ENCODE measurements at places on chromosomes 3 and 15.

GRCh38 chr3:72582211-72582878, 265.9 kb downstream of the SHQ1 start:
- DNase-seq: no peak

DNA sequence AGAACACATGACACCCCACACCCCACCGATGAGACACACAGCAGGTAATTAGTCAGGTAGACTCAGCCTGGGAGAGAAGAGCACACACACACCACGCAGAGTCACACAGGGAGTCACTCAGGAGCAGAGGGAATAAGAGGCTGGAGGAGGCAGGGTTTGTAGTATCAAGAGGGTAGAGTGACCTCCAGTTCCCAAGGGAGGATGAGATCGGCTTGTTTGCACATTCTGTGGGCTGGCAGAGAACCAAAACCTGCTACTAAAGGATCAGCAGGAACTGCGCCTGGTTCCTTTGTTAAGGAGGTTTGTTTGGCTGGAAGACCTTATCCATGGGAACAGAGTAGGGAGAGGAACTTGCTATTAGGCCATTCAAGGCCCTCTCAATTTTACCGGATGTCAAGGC, 281.4 kb upstream of the SLCO3A1 start:
- DNase-seq: no peak

DNA sequence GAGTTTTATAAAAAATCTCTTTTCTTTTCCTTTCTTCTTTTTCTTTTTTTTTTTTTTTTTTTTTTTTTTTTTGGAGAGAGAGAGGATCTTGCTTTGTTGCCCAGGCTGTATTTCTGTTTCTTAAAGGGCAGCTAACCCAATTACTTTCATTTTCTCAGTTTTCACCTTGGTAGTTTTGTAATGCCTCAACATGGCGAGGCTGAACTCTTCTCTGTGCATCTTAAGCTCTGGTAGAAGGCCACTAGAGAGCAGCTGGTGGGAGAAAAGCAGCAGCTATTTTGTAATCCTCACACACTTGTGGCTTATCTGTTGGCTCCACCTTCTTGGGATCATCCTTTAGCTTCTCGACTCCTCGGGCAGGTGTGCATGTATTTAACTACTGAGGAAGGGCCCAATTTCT, 152.2 kb upstream of the MEIS2 start:
- no peak for DNase-seq

- no peak for DNase-seq
Observed at GRCh38 chr15:29988701-29989100, 94.1 kb upstream of the GOLGA8J start.

- DNase-seq: no peak
Observed at GRCh38 chr3:180570238-180570637, 31.7 kb upstream of the TTC14 start.

DNA sequence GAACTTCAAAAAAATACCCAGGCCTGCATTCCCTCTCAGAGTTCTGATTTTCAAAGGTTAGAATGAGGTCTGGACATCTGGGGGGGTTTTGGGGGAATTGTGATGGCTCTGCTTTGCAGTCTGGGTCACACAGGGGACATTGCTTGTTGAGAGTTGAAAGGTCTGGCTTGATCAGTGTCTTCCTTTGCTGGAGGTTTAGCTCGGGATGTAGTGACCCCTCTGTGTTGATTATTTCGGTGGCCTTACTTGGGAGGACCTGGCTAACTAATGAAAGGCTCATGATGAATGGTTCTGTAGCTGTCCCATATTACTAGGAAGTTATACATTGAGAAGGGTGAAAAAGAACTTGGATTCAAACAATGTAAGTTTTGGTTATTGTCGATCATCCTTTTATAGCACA, 23.7 kb downstream of the TPM1 start:
- DNase-seq: no peak

GRCh38 chr15:70258369-70259027, 160.8 kb upstream of the TLE3 start:
- peak; percentile 52 for DNase-seq

GRCh38 chr3:185830018-185830797, 5.4 kb upstream of the IGF2BP2 start:
- DNase-seq: no peak

DNA sequence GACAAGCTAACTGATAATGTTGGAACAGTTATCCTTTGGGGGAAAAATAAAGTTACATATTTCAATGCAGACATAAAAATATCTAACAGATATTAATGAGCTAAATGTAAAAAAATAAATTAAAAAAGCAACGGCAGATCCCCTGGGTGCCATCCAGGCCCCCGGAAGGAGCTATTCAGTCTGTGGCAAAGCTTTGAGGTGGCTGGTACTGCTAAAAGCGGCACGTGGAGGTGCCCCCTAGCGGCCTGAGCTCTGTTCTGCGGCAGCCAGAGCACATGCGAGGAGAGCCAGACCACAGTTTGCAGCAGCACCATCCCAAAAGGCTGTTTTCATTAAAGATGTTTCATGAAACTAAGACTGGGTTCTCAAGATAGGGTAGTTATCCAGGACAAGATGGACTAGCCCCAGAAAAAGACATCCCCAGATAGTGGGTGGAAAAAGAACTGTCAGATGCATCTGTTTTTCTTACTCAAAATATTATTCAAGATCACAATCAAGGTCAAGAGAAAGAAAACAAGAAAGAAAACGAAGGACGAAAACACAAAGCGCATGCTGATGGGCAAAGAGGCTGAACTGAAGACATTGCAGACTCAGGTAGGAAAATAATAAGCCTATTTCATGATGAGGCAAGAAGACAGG, 18.7 kb downstream of the AP3S2 start:
- peak; percentile 79 for DNase-seq

GRCh38 chr3:71979175-71979574, 194.2 kb upstream of the PROK2 start:
- DNase-seq: no peak

DNA sequence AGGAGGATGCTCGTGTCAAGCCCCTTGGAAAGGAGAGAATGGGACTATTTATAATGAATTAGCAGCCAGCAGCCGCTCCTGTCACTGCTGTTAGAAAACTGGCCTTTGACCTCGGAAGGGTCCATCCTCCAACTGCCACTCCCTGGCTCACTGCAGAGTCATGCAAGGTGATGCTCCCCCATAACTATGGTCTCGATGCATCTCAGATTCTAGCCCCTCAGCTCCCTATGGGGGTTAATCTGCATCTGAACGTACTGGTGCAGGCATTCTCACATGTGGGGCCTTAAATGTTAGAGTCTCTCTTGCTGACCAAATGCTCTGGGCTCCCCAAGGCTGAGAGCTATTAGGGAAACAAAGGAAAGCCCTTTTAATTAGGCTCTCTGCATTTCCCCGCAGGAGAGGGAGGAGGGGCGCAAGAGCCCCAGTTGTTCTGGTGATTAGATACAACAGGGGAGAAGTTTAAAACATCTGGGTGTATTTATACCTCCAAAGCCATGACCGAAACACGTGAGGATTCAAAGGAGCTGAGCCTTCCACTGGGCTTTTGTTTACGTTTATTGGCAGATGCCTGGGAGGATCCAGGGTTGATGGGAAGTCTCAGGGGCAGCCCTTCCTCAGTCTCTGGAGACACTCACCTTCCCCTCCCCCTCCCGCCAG, 182.5 kb downstream of the OPA1 start:
- DNase-seq: no peak

- DNase-seq: peak; percentile 45
Observed at GRCh38 chr15:45179221-45179985, 8.4 kb downstream of the SHF start.

GRCh38 chr3:171044835-171045793, 18.6 kb upstream of the SLC2A2 start:
- no peak for DNase-seq

DNA sequence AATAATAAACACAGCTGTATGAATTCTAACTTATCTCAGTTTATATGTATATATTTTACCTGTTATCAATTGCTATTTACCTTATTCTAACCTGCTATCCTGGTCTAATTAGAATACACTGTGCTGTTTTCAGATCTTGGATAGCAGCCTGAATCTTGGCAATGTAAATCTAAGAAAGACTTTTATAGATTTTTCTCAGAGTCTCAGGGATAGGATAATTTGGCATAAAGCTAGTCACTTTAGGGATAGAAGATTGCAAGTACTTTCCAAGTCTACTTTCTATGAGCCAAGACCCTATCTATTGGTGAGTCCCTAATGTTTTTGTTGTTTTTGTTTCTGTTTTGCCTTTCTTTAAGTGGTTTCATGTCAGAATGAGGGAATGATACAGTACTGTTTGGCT, 695.7 kb downstream of the NAALADL2 start:
- DNase-seq: no peak

DNA sequence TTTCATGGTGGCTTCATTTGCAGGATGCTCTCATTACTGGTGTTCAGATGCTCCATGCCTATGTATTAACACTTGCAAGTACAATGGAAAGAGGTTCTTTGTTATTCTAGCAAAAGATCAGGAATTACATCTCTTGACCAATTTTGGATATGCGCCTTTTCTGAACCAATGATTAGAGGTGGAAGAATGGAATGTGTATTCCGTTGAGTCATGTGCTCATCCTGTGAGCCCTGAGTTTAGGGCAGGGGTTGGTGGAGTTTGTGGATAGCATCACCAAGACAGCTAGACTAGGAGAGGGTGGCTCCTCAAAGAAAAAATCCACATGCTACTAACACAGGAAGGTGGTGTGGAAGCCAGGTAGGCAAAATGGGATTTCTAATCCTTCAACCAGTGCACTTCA, 80.7 kb upstream of the SLC25A26 start:
- DNase-seq: no peak

- DNase-seq: no peak
Observed at GRCh38 chr3:65999606-66000005, 39.1 kb downstream of the MAGI1 start.

- DNase-seq: no peak
Observed at GRCh38 chr3:133966954-133967353, 62.8 kb downstream of the SLCO2A1 start.

DNA sequence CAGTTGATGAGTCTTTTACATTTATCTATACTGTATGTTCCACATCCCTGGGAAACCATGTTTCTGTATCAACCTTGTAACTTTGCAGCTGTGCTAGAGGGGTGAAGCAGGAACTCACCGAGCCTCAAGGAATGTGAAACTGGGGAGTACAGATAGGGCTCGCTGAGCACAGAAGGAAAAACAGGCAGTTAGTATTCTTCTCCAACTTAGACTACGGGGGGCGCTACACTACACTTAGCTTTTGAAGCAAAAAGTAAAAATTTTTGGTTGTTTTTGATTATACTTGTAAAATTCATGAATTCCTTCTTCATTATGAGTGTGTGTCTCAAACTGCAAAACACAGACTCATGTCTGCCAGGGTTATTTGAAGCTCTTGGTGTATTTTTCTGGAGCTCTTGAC, 132.7 kb upstream of the RGMA start:
- no peak for DNase-seq

DNA sequence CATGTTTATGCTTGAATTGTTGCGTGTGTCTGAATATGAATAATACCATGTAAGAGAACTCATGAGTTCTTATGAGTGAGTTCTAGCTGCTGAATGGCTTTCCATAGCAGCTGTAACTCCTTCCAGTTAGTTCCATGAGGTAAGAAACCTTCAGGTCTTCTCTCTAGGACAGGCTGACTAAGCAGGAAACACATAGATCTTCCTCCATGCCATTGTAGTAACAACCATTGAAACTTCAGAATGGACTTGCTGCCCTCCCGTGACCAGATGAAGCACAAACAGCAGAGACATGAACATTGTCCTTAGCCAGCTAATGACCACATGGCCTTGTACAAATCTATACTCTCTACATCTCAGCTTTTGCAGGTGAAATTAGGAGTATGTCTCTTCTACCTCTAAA, 200.0 kb downstream of the ZNF385D start:
- DNase-seq: no peak

GRCh38 chr3:197428952-197429351, 126.8 kb downstream of the BDH1 start:
- no peak for DNase-seq

DNA sequence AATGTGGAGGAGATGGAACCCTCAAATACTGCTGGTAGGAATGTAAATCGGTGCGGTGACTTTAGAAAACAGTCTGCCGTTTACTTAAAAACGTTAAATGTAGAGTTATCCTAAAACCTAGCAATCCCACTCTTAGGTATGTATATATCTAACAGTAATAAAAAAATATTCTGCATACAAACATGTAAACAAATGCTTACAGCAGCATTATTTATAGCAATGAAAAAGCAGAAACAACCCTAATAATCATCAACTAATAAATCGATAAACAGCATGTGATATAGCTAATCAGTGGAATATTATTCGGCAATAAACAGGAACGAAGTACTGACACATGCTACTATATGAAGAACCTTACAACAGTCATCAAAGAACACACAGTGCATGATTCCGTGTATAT, 144.7 kb downstream of the CNTN3 start:
- no peak for DNase-seq

DNA sequence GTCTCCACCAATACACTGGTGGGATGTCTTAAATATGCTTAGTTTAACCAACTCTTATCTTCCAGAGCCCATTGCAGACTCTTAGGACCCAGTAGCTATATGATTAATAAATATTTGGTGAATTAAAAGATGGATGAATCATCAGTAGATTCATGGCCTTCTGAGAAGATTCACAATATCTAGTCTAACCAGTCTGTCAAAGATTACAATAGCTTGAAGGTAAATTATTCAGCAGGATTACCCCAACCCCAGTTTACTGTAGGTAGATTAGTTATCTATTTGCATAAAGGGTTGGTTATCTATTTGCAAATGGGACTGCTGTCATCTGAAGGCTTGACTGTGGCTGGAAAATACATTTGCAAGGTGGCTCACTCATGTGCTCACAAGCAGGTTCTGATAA, 239.4 kb upstream of the THRB start:
- DNase-seq: no peak

GRCh38 chr3:40737343-40737742, 212.6 kb downstream of the ZNF621 start:
- no peak for DNase-seq

GRCh38 chr15:101276501-101277037, 716 bp downstream of the SELENOS start:
- no peak for DNase-seq

DNA sequence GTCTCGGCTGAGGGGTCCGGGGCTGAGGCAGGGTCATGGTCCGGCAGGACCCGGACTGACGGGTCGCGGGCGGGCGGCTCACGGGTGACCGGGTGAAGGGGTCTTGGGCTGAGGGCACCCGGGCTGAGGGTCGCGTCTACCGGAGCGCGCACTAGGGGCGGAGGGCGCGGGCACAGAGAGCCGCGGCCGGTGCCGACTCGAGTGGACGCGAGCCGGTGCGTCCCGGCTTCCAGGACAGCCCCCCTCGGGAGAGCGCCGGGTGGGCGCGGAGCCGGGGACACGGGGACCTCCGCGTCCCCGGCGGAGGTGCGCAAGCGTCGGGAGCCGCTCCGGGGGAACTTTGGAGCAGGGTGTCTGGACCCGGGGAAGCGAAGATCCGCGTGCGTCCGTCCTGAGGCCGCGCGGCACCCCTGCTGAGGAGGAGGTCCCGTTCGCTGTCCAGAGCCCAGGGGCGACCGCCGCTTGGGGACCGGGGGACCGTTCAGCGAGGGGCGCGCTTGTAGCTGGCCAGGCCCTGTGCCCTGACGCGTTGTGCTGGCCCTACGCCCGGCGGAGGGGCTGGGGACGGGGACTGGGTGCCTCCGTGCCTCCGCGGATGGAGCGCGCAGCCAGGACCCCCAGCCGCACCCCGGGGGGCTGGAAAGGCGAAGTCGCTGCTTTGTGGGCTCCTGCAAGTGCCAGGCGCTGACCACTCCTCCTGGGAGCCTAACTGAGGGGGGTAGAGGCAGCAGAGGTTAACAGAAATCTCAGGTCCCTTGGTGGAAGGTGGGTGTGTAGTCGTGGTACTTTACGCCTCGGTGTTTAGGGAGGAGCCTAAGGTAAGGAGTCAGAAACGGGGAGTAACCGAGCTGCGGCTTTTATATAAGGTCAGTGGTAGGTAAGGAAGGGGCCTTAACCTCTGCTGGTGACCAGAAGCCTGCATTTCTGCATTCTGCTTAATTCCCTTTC, at the start of gene PPARG:
TSS of gene PPARG (plus strand) at position 889 of the 948 bp plus-strand sequence. CDS start 90,642 bp downstream, outside the sequence.
- no peak for DNase-seq

- DNase-seq: peak; percentile 59
Observed at GRCh38 chr3:67655364-67656121, 1.1 kb upstream of the SUCLG2 start.

Measured in stimulated activated CD4-positive, alpha-beta T cell treated with anti-CD3 and anti-CD28 coated beads, Interleukin-4, amount 100 ng/mL, for 4 hours (primary cell).